ENCODE measurements at places on chromosomes 11 and 22.

DNA sequence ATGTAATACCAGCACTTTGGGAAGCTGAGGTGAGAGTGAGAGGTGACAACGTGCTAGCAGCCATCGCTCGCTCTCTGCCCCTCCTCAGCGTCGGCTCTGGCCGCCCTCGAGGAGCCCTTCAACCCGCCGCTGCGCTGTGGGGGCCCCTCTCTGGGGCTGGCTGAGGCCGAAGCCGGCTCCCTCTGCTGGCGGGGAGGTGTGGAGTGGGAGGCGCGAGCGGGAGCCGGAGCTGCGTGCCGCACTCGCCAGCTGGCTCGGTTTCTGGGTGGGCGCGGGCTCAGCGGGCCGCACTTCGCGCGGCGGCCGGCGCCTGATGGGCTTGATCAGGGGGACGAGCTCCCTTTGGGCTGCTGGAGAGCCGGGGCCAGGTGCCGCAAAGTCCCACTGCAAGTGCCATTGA is 98.9 kb upstream of the UBASH3B start:
- DNase-seq: no peak

DNA sequence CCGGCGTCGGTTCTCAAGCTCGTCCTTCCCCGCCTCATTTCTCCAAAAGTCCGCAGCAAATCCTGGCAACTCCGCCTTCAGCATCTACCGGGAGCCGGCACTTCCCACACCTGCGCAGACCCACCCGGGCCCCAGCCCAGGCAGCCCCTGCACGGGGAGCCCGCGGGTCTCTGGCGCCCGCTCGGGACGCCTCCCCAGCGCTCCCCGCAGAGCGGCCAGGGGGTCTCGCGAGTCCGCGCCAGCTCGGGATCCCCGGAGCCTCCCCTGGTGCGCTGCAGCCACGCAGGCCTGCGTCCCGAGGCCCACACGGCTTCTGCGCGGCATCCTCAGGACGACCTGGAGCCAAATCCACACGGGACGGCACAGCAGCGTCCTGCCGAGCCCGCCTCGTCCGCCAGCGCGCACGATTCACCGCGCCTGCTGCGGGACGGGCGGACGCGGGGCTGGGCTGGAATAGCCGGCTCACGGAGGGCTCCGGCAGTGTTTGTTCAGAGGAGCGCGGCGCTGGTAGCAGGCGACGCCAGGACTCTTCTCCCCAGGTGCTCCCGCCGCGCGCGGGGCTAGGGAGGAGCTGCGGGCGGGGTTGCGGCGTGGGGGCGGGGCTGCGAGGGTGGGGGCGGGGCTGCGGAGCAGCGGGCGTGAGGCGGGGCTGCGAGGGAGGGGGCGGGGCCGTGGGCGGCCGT is 816 bp upstream of the PHRF1 start:
- DNase-seq: no peak

DNA sequence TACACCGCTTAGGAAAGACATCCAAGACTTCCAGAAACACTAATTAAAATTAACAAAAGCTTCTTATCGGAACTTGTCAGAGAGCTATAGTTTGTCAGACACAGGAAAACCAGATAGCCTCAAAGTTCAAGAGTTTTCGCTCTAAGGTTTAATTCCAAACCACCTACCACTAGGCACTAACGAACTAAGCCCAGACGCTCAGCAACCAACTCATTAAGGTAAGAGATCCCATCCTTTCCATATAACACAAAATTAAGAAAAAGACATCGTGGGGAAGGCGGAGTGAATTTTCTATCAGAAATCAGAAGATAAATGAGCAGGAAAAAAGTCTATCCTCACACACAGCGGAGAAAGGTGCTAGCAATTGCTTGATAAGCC is 382 bp downstream of the IMMP1L start:
- DNase-seq: no peak

DNA sequence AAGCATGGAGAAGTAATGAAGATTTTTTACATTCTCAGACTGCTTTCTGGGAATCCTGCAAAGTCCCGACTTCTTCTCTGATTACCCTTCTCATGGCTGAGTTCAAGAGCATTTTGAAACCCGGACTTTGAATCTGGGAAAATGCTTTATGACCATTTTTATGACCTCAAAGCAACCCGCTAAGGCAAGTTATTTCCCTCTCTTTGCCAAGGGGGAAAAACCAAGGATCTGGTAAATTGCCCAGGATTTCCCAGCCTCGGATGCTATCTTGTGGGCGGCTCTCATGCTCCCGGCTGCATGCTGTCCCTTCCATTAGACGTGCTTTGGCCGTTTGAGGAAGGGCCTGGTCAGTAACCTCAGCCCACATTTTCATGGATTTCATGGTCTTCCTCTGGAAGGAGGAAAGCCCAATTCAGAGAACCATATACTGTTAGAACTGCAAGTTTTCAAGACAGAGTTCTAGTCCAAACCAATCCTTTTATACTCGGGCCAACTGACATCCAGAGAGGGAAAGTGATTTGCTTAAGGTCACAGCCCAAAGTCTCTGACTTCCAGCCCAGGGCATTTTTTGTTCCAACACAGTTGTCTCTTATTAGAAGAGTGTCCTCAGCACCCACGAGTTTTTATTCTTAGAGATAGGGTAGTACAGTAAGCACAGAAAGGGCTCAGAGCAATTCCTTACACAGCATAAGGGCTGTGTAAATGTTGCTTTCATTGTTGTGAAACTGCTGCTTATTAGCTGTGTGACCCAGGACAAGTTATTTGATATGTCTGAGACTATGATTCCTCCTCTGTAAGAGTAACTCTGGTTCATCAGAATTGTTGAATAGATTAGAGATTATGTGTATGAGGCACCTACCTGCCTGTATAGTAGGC is 77.4 kb downstream of the NAV2 start:
- no peak for DNase-seq

GRCh38 chr11:733072-733471 is 14.2 kb upstream of the TALDO1 start:
- no peak for DNase-seq

GRCh38 chr11:27209562-27210005 is 153.4 kb downstream of the CCDC34 start:
- no peak for DNase-seq

- no peak for DNase-seq
Observed at GRCh38 chr11:27558401-27558800, 51.8 kb upstream of the LIN7C start.

- DNase-seq: no peak
Observed at GRCh38 chr22:40853961-40854360, 2.5 kb downstream of the ST13 start.

GRCh38 chr11:67440229-67441097 is 2.8 kb downstream of the CORO1B start:
- no peak for DNase-seq

DNA sequence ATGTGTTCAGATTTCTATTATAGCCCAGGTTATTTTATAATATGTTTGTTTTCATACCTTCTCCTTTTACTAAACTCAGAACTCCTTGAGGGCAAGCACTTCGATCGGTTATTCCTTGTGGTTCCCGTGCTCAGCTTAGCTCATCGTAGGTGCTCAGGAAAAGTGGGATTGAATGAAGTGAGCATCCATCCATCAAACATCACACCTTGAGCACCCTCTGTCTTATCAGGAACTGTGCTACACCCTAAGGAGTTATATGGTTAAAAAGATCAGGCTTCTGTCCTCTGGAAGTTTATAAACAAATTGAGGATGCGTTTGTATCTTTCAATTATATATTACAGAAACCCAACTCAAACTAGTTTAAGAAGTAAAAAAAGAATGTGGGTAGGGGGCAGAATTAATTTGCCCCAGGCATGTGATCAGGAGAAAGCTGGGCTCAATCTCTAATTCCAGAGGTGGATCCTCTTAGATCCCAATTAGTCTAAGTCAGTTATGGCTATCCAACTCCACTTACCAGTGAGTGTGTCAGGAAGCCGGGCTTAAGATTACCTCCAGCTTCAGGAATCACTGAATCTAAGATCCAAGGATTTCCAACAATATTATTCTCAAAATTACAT is 59.9 kb upstream of the RRAS2 start:
- no peak for DNase-seq

- no peak for DNase-seq
Observed at GRCh38 chr11:42329929-42330565, 870.6 kb upstream of the LRRC4C start.

GRCh38 chr11:22703040-22703439 is 36.6 kb downstream of the GAS2 start:
- DNase-seq: no peak

DNA sequence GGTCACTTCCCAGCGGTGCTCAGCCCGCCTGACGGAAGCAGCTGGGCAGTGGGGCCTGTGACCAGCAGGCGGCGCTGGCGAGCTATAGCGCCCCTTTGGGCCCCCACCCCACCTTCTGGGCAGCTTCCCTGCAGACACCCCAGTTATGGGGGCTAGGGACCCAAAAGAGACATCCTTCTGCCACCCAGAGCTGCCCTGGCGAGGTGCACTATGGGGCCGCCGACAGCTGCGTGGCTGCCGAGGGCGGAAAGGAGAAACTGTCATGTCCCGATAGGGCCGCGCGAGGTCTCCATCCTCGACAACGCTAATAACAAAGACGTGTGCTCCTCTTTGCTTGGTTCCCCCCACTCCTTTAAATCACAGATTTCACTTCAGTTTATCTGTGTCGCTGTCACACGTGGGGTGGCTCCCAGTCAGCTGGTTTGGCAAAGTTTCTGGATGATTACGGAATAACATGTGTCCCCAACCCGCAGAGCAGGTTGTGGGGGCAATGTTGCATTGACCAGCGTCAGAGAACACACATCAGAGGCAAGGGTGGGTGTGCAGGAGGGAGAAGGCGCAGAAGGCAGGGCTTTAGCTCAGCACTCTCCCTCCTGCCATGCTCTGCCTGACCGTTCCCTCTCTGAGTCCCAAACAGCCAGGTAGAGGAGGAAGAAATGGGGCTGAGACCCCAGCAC is 673 bp upstream of the MYO7A start:
- DNase-seq: peak; percentile 71

DNA sequence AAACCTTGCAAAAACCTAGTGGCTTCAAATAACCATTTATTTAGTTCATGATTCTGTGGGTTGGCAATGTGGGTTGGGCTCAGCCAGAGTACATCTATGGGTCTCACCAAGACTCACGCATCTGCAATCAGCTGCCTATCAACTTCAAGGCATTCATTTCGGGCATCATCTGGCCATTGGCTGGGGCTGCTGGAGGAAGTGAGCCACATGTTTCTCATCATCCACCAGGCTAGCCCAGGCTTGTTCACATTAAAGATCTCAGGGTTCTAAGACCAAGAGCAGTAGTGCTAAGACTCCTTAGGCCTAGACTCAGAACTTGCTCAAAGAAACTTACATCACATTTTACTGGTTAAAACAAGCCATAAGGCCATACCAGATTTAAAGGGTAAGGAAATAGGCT is 478.9 kb upstream of the ARHGAP42 start:
- no peak for DNase-seq

DNA sequence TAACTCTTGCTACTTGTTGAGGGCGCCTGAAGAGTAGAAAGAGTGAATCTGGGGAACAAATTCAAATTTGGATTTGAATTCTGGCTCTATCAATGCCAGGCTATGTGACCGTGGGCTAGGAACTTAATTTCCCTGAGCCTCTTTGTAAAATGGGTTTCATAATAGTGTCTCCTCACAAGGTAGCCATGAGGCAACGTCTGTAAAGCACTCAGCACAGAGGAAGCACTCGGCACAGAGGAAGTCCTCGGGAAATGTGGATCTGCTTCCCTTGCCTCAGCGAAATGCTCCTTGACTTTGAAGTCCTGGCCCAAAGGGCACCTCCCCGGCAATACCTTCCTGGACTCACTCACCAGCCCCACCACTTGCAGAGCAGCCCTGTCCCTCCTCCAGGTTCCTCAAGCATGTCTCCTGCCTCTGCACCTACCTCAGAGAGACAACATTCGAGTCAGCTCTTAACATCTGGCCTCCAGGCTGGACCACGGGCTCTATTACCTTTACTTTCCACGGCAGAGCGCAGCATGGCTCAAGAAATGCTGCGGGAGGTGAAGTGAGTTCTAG is 17.7 kb downstream of the CD6 start:
- no peak for DNase-seq

- no peak for DNase-seq
Observed at GRCh38 chr11:122625976-122626665, 29.4 kb upstream of the UBASH3B start.

GRCh38 chr11:69352715-69353319 is 58.9 kb downstream of the MYEOV start:
- no peak for DNase-seq

DNA sequence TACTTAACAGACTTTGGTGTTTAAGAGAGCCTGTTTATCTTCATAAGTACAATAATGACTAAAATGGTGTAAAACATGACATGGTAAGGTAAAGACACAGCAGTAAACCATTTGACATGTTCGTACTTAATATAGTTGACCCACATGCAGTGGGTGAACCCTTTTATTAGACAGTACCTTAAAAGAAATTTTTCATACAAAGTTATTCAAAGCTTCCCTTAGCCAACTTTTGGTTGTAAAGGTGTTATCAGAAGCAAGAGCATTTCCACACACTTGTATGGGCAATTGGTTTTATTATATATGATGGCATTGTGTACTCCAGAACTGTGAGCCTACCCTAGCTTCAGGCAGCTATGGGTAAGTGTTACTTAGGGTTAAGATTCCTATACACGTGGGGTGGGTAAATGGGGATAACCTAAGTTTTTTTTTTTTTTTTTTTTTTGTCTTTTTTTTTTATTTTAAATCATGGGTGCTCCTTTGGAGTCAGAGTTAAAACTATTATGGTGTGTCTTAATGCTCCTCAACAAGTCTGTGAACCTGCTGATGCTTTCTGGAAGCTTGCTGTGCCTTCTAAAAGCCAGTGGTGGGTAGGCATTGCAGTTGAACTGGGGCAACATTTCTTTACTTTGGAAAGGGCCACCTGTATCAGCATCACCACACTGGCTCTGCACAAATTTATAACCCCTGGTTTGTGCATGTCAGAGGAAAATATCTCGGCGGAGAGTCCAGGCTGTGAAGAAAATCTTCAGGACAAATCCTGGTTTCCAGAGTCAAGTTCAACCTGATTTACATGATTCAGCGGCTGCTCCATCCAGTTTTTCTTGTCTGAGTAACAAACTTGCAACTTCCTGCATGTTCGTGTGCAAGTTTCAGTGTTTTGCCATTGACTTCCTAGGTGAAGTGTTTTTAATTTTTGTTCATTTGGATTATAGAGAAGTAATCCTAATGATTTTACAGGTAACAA is 3.3 kb downstream of the PCF11 start:
- DNase-seq: no peak

GRCh38 chr11:68173926-68174325 is 39.2 kb downstream of the KMT5B start:
- DNase-seq: no peak

DNA sequence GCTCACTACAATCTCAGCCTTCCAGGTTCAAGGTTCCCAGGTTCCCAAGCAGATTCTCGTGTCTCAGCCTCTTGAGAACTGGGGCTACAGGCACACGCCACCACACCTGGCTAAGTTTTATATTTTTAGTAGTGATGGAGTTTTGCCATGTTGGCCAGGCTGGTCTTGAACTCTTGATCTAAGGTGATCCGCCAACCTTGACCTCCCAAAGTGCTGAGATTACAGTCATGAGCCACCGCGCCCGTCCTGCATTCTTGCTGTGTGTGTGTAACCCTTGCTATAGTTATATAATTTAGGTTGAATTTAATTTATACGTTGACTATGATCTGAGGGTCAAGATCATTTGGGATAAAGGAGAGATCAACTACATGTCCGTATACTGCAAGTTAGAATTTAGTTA is 29.3 kb upstream of the ROBO3 start:
- DNase-seq: no peak

GRCh38 chr11:125990244-125990643 is 44.4 kb downstream of the VSIG10L2 start:
- DNase-seq: no peak

GRCh38 chr11:105203569-105204240 is 64.1 kb upstream of the CARD18 start:
- no peak for DNase-seq
